ENCODE measurements at places on chromosomes 3 and 15. TPM values are rescaled to one million over a fixed set of nuclear protein-coding genes. Genes with fewer than 3 reads are reported as not detected.

The SLC28A1 gene
- polyA plus RNA-seq, result 0.34 TPM

The PPARG gene
- polyA plus RNA-seq, result 3.1 TPM

The EAF2 gene
- polyA plus RNA-seq, result 3.4 TPM

The PLCL2 gene
- 14.0 TPM for polyA plus RNA-seq

The OCA2 gene
- polyA plus RNA-seq, result 0.03 TPM

The GP5 gene
- 0.01 TPM for polyA plus RNA-seq

The ENTPD3 gene
- 0.22 TPM for polyA plus RNA-seq

Data from psoas muscle (tissue), 8 donors.